T-helper 1 cell treated with Interleukin-12 subunit alpha and Interleukin-12 subunit beta and Interleukin-4 antibody, amounts not matched to agents 30 ng/mL and 1 ng/mL, for 36 hours (primary cell): ENCODE measurements at places on chromosomes 6 and 20. TPM values are rescaled to one million over a fixed set of nuclear protein-coding genes. Genes with fewer than 3 reads are reported as not detected.

WASF1 gene
- total RNA-seq = 0.34 and 0.44 TPM in 2 replicates

GTSF1L gene
- 0.71 TPM in 1 of 2 replicates, not detected in the other for total RNA-seq

SIRPA gene
- total RNA-seq = not detected in 2 replicates

TMEM14B gene
- total RNA-seq = 86.1 and 89.4 TPM in 2 replicates

CAGE1 gene
- 0.07 TPM in 1 of 2 replicates, not detected in the other for total RNA-seq

FAM83D gene
- 13.1 and 14.1 TPM in 2 replicates for total RNA-seq

C20orf141 gene
- total RNA-seq = not detected in 2 replicates

CLPSL1 gene
- not detected in 2 replicates for total RNA-seq

RIPPLY2 gene
- total RNA-seq = not detected in 2 replicates

PLAGL2 gene
- 35.0 and 35.5 TPM in 2 replicates for total RNA-seq

RNF217 gene
- total RNA-seq = 1.1 and 1.3 TPM in 2 replicates

PRIM2 gene
- total RNA-seq = 34.9 and 36.3 TPM in 2 replicates

GSTA2 gene
- not detected in 2 replicates for total RNA-seq

SLC35D3 gene
- total RNA-seq = not detected in 2 replicates
